ENCODE measurements at places on chromosomes 7 and 10.

DNA sequence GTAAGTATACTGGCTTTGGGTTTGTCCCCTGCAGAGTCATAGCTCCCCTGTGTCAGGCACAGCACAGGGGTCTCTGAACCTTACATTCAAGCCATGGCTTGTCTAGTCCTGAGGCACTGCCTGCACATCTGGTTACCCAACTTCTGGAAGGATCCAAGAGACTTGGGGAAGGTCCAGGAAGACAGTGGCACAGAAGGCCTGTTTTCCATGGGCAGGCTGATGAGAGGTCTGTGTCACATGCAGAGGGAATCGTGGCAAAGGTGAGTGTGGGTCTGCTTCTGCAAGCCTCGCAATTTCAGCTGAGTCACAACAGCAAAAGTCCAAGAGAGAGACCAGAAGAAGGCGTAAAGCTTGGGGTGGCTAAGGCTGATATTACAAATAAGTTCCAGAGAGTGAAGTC, 28.4 kb upstream of the BMPR1A start:
- DNase-seq = no peak

- no peak for DNase-seq
Observed at GRCh38 chr7:87918740-87919139, 15.3 kb upstream of the ADAM22 start.

DNA sequence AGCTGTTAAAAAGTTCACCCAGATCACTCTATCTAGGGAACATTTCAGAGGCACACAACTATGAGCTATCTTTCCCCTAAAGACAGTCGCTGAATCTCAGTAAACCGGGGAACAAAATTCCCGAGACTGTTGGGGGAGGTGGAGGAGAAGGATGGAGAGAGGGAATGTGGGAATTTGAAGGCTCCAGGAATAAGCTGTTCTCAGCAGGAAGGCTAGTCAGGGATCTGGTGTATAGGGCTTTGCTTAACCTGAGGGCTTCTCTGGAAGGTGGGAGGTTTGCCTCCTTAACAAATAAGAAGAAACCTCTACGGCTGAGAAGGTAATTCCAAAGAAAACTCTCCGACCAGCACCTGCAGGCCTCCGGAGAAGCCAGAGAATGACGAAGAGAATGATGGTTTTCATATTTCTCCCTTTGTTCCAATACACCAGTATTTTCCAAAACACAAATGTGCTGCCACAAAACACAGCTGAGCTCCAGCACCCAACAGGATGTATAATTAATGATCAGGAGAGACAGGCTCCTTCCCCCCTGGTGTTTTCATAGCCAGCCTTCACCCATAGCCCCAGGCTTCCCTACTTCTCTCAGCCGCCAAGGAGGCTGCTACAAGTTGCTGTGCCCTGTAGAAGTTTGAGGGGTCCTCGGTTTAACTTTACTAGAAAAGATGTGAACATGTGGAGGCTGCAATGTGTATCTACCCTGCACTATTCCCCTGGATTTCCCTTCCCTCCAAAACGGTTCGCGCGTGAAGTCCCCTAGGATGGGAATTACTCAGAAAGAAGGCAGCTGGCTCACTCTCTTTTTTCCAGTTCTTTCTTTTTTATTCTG, 2.0 kb downstream of the KCNMA1 start:
- no peak for DNase-seq

DNA sequence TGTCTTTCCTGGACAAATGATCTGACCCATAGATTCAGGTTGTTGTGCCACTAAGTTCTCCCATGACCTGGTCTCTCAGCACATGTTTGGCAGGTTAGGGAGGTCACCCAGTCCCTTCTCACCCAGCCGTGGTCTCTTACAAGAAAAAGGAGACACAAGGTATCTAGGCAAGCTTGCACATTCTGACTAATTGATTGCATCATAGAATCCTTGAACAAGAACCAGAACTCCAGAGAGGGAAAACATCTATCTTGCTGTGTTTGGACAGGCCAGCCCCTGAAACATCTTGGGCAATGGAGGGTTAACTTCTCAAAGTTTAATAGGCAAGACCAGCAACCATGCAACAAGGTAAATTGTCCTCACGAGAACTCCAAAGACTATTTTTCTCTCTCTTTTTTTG, 8.5 kb upstream of the HK1 start:
- DNase-seq = no peak

- no peak for DNase-seq
Observed at GRCh38 chr7:66664590-66665293, 36.1 kb downstream of the KCTD7 start.

- peak; percentile 44 for DNase-seq
Observed at GRCh38 chr10:112307358-112308124, 24.3 kb downstream of the TECTB start.

GRCh38 chr10:124688386-124688785, 55.8 kb downstream of the FAM53B start:
- peak; percentile 34 for DNase-seq

DNA sequence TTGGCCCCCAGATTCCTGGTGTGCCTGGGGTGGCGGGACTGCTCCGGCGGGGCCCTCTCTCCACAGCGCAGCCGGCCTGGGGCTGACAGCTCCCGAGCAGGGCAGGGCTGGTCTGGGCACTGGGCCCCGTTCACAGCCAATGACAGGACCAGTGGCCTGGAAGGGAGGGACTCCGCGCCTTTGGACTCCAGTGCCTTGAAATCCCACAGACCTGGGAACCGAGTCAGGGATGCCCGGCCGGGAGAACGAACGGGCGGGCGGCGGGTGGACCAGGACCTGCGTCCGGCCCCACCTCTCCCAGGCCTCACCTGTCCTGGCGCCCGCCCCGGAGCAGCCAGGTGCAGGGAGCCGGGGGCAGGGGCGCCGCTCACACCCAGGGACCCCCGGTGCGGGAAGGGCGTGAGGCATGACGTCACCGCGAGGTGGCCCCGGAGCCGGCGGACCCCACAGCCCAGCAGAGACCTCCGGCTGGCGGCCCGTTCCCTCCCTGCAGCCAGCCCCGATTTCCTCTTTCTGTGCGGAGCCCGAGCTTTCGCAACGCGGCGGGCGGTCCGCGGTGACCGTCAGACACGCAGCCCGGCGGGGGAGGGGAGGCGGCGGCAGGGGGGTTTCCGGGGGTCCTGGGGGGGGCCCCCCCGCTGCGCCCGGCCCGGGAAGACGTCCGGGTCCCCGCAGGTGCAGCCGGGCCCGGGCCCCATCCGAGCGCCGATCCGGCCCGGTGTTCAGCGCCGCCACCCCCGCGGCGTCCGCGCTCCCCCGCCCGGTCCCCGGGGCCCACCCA, 743 bp downstream of the ADAP1 start:
- no peak for DNase-seq

GRCh38 chr7:149245744-149246143, 6.3 kb downstream of the ZNF212 start:
- DNase-seq = peak; percentile 39

- DNase-seq = no peak
Observed at GRCh38 chr10:51654918-51655317, 44.5 kb downstream of the CSTF2T start.

- DNase-seq = peak; percentile 22
Observed at GRCh38 chr10:4181621-4182049, 396.6 kb upstream of the KLF6 start.

DNA sequence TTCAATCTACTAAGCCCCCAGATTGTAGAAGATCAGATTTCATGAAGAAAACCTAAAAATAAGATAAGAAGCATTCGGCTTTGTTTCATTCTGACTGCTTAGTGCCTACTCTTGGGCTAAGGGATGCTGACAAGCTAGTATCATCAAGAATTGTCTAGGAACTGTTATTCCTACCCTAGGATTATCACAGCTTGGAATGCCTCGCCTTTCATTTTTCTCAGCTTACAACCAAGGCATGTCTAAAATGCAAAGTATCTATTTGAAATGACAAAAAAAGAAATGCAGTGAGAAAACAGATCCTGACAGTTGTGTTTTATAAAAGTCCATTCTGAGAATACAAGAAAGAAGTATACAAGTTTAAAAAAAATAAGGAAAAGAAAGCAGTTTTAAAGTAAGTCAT, 441.0 kb downstream of the KCNMA1 start:
- DNase-seq = no peak

DNA sequence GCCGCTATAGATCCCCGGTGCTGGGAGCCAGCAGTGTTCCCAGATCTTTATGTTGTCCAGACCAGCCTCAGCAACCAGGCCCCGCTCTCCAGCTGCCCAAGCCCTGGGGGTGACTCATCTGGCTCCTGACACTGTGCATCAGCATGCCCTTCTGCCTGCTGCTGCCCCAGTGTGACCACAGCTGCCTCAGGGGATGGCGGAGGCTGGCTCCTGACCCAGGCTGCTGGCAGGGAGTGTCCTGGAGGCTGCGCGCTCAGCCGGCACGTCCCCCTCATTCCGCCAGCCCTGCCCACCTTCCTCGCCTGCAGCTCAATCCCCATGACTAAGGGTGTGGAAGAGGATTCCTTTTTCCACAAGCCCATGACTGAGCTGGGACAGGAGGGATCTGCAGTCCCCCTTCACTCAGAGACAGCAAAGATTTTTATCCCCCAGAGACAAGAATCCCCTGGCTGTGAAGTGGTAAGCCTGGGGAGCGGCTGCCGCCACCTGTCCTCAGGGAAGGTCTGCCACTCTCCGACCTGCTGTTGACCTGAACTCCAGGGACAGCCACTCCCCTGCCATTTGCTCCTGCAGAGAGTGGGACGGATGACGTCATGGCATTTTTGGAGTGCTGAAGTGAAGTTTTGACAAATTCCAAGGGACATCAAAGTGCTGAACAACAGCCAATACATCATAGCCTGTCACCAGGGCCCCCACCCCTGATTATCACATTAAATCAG, 182.8 kb upstream of the BMPER start:
- no peak for DNase-seq

DNA sequence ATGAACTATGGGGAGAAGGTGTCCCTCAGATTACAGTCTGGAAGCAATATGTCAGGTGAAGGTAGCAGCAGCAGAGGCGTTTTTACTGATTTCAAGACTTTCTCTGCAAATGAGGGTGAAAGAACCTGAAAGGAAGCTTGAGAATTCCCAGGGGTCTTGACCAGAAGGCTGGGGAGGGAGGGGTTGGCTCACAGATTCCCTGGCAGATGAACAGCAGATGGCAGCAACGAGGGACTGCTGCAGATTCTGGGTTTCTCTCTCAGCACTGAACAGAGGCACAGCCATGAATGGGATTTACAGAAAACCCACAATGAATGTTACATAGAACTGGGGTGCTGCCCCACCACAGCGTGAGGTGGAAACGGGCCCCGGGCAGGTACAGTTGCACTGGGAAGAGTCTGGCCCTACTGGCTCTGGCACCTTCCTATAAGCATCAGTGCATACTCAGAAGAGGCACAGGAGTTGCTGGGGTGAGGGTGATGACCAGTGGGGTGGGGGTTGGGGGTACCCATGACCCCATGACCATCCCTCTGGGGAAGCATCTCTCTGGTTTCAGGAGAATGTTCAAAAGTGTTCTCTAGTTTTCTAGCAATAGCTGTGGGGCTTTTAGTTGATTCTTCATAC, 317.8 kb downstream of the SH2D4B start:
- DNase-seq = no peak

- DNase-seq = no peak
Observed at GRCh38 chr7:2654059-2654458, 22.3 kb downstream of the TTYH3 start.

DNA sequence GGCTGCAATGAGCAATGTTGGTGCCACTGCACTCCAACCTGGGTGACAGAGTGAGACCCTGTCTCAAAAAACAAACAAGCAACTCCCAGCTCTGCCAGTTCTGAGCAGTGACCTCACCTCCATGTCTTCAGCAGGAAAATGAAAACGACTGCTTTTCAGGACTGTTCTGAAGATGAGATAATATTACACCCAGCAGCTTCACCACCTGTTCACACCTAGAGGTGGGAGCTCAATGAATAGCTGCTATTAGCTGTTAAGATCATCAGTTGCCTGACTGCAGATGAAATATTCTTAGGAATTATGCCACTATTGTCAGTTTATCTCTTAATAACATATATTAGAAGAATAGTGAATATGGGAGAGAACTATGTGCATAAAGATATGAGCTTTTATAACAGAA, 48.4 kb upstream of the CYTH3 start:
- no peak for DNase-seq

- DNase-seq = no peak
Observed at GRCh38 chr7:150361807-150362621, 6.6 kb upstream of the REPIN1 start.

GRCh38 chr7:139495580-139496125, 12.2 kb upstream of the KLRG2 start:
- no peak for DNase-seq

GRCh38 chr7:105122619-105123018, 108.6 kb downstream of the KMT2E start:
- no peak for DNase-seq

DNA sequence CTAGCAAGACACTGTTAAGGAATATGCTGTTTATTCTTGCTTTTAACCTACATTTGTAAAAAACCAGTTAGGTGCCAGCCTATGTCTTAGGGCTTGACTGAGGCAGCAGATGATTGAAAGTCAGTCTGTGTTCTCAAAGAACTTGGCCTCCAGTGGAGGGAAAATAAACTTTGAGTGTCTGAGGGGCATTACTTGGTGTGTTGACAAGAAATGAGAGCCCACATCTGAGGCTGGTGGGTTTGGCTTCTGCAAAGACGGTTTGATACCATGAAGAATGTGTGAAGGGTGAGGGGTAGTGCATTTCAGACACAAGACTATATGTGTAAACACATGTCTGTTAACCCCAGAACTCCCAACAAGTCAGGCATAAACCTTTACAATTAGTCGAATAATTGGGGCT, 28.5 kb downstream of the CCSER2 start:
- no peak for DNase-seq

GRCh38 chr10:51617576-51618235, 81.7 kb downstream of the CSTF2T start:
- DNase-seq = peak; percentile 1

DNA sequence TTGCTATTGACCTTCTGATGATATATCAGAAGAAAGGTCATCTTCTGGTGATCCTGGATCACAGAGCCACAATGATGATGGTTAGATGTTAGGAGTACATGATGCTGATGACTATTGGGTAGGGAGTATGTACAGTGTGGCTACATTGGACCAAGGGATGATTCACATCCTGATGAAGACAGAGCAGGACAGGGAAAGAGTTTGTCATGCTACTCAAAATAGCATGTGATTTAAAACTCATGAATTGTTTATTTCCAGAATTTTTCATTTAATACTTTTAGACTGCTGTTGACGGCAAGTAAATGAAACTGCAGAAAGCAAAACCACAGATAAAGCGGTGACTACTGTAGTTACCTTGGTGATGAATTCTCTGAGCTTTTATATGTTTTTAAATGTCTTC, 397.3 kb downstream of the PPP1R3A start:
- DNase-seq = no peak

DNA sequence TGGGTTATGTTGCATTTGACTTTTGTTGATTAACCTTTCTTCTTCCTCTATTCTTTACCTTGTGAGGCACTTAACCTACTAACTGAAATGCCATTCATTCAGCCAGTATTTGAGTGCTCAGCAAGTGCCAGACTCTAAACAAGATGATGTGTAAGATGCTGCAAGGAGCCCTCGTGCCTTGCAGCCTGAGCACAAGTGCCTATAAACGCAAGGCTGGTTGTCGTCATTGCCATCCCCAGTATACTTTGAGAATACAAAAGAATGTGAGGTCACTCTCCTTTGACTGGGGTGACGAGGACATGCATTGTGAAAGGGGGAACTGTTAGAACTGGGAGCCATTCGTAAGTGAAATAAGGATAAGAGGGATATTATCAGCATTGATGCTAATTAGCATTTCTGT, 103.0 kb downstream of the AUTS2 start:
- DNase-seq = no peak

GRCh38 chr10:66684581-66684980, 241.3 kb upstream of the LRRTM3 start:
- DNase-seq = no peak

- no peak for DNase-seq
Observed at GRCh38 chr10:59864141-59864962, 42.0 kb downstream of the CCDC6 start.
